Muscle of back (tissue), 13 donors: ENCODE measurements at places on chromosomes 3 and 15. TPM values are rescaled to one million over a fixed set of nuclear protein-coding genes. Genes with fewer than 3 reads are reported as not detected.
A peak's percentile ranks its signal among the peaks of the same experiment; 100 is the strongest.

DNA sequence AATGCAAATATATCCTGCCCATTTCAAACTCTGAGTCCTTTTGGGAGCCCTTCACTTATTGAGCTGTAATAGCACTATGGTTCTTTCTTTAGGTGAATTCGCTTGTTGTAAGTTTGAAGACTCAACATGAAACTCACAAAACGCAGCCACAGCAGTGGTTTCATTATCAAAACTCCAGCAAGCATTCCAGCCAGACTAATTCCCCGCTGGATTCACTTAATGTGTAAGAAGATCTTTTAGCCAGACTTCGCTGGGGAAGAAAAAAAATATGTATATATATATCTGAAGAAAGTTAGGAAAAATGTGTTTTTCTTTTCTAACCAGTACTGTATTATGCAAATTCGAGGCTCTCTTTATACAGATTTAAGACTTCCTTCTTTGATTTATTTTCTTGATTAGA lies 241.1 kb downstream of the WNT5A start:
- DNase-seq: peak; percentile 37

GALNT15 gene
- polyA plus RNA-seq: 1.2 TPM

GRCh38 chr15:59360896-59361295 lies 11.8 kb downstream of the MYO1E start:
- no peak for DNase-seq

DNA sequence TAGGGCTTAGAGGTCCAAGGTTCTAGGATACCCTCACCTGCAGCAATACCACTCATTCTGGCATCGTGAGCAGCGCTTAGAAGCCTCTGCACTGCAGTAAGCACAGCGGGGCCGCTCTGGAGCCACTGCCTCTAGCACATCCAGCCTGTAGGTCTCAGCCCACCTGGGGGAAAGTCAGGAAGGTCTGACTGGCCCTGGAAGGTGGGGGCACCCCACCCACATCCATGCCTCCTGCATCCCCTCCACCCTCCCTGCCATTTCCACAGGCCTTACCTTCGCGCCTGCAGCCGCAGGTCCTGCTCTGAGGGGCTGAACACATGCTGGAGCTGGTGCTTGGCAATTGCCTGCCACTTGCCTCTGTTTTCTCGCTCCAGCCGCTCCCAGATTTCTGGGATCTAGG lies 901 bp upstream of the RASSF1 start:
- DNase-seq: no peak

GRCh38 chr3:11423868-11424267 lies 151.7 kb downstream of the ATG7 start:
- DNase-seq: no peak

- DNase-seq: no peak
Observed at GRCh38 chr3:140758791-140759444, 81.1 kb downstream of the TRIM42 start.

GRCh38 chr3:169865176-169865767 lies 4.5 kb downstream of the LRRC31 start:
- DNase-seq: no peak
